ENCODE measurements at places on chromosomes 13 and 19.

- DNase-seq = no peak
Observed at GRCh38 chr19:45179072-45179891, 698 bp downstream of the BLOC1S3 start.

GRCh38 chr19:45895519-45895972 lies 6.9 kb downstream of the MYPOP start:
- no peak for DNase-seq

- no peak for DNase-seq
Observed at GRCh38 chr19:45733160-45733810, at the start of gene MEIOSIN. MEIOSIN (plus strand) TSS chr19:45733439; CDS start chr19:45735377, 1,938 bp downstream.

DNA sequence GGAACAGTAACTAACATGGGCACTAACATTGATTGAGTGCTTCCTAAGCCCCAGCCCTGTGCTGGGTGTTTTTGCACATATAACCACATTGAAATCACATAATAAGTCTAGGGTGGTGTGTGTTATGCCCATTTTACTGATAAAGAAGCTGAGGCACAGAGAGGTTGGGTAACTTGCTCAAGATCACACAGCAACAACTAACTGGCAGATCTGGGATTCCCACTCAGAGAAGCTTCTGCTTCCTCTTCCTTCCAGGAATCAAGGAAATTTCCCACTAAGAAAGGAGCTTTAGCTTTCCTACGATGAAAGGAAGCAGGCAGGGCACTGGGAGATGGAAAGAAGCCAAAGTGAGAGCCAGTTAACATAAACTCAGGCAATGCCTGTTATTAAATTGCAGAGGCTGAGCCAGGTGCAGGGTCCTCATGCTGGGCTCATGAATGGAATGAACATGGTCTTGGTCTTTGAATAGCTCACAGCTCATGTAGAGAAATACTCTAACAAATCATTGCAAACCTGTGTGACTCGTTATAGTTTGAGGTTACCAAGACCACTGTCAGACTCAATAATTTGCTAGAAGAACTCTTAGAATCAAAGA lies 10.1 kb downstream of the SSC5D start:
- DNase-seq = no peak

GRCh38 chr13:102771298-102772041 lies 2.1 kb downstream of the TEX30 start:
- DNase-seq = no peak

DNA sequence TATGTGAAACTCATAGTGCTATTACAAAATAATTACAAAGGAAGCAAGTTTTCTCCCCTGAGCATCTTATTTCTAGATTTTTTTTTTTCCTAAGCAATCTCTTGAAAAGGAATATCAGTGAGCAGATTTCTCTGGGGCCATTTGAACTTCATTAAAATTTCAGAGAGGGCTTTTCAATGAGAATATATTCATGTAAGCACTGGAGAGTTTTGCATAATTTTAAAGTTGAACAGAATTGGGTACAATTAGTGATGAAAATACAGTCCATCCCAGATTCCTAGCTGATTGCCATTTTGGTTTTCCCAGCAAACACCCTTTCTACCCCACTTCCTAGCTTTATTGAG lies 66.8 kb upstream of the RNF113B start:
- no peak for DNase-seq

DNA sequence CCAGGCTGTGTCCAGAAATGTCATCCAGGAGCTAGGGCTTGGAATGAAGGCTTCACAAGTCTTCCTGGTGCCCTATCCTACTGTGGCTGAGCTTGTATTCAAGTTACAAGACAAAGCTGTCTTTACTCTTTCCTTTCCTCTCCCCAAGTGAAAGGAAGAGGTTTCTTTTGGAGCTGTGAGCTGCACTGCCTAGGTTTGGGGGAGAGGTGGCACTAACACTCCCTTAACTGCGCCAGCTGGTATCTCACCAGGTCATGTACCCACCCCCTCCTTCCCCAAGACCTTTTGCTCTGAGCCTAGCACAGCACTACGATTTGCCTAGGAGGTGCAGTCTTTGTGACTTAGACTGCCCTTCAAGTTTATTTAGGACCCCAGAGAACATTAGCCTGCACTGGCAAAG lies 2053.6 kb upstream of the PRR20A start:
- DNase-seq = no peak

GRCh38 chr19:15178629-15179308 lies 22.0 kb downstream of the NOTCH3 start:
- DNase-seq = no peak

- no peak for DNase-seq
Observed at GRCh38 chr13:99922631-99923404, 48.7 kb downstream of the ZIC5 start.

- no peak for DNase-seq
Observed at GRCh38 chr19:41895745-41896580, 13.0 kb downstream of the ARHGEF1 start.

GRCh38 chr13:43360171-43360570 lies 336.8 kb downstream of the DNAJC15 start:
- DNase-seq = no peak

GRCh38 chr19:1102407-1103131 lies 1.2 kb upstream of the GPX4 start:
- peak; percentile 99 for DNase-seq

- no peak for DNase-seq
Observed at GRCh38 chr19:341386-342127, 3.0 kb downstream of the MIER2 start.

- DNase-seq = no peak
Observed at GRCh38 chr19:46732966-46733689, 12.7 kb upstream of the FKRP start.

- DNase-seq = no peak
Observed at GRCh38 chr13:28728642-28729041, 9.9 kb upstream of the SLC46A3 start.

- no peak for DNase-seq
Observed at GRCh38 chr19:51702103-51702824, 9.1 kb downstream of the SPACA6 start.

GRCh38 chr13:110403315-110403714 lies 96.2 kb downstream of the COL4A2 start:
- no peak for DNase-seq

- no peak for DNase-seq
Observed at GRCh38 chr13:49366841-49367240, 77.0 kb downstream of the CAB39L start.

GRCh38 chr13:35894636-35895035 lies 236.5 kb downstream of the DCLK1 start:
- DNase-seq = no peak

DNA sequence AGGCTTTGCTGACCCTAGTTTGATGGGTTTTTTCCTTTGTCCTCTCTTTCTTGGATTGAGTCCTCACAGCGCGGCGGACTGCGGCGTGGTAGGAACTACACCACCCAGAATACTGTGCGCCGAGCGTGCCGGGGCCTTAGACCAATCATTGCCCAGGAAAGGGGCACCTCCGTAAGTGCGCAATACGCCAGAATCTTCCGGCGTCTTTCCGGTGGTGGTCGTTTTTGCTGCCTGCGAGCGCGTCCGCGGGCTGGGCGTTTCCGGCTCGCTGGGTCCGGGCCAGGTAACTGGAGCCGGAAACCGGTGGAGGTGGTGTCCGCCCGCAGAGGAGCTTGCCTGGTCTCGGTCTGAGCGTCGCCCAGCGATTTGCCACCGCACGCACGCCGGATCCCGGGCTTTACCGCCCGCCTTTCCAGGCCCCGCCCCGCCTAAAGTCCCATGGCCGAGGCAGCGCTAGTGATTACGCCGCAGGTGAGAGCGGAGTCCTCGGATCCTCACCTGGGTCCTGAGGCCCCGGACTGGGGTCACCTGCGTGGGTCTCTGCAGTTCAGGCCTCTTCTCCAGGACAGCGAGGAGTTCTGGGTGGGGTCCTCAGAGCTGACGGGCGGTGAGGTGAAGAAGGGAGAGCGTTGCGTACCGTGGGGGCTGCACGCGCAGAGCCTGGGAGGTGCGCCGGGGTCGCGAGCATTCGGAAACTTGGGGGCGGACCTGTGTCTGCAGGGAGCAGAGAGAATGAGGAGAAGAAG lies at the start of gene ZNF549:
Gene ZNF549, plus strand, starts transcription at position 221 of the 746 bp plus-strand sequence. Its CDS starts 218 bp downstream, at position 439.
- DNase-seq = peak; percentile 83
